ENCODE measurements at places on chromosomes 5 and 9.

GRCh38 chr9:87149799-87150198 lies 202.5 kb upstream of the GAS1 start:
- DNase-seq = no peak

GRCh38 chr5:143361438-143361837 lies 42.0 kb downstream of the NR3C1 start:
- no peak for DNase-seq

DNA sequence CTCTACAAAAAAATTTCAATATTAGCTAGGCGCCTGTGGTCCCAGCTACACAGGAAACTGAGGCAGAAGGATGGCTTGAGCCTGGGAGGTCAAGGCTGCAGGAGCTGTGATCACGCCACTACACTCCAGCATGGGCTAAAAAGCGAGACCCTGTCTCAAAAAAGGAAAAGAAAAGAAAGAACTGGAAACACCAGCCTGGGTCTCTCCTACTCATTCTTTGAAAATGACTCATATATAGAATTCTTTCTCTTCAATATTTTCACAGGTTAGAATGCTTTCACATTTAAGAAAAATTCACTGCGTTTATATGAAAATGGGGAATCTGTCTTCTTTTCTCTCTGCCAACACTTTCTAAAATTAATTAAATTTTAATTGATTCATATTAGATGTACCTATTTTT lies 115.6 kb downstream of the TRPM6 start:
- DNase-seq = no peak

DNA sequence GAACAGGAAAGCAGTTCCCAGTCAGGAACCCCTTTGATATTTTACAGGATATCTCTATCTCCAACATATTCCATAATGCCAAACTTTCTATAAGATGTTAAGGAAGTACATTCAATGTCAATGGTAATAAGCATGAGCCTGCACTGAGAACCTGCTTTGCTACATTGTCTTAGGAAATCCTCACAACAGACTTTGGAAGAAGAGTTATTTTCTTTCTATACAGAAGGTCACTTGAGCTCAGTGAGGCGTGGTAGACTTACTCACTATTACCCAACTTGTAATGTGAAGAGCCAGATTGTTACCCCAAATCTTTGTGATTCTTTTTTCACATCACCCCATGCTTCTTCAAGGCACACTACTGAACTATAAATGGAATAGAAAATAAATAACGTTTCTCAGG lies 435.9 kb downstream of the DNAH5 start:
- DNase-seq = no peak

GRCh38 chr5:32233696-32234447 lies 59.8 kb upstream of the GOLPH3 start:
- DNase-seq = no peak

DNA sequence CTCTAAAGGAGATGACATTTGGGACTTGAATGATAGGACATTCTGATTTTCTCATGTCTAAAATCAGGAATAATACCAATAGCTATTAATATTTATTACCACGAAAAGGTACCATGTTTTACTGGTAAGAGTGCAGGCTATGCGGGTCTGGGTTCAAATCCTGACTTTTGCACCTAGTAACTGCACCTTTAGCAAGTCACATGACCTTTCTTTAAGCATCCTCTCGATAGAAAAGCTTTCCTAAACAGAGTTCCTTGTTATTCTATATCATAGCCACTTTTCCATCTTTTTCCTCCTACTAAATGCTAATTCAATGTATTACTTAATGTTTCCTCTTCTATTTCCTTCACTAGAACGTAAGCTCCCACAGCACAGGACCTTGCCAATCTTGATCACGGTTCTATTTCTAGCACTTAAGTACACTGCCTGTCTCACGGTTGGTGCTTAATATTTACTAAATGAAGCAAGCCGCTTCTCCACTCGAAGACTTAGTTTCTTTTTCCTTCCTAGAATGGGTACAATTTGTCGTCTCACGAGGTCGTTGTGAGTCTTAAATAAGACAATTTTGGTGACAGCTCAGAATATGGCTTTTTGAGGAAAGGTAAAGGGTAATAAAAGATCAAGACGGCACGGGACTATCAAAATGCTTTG lies 816 bp downstream of the RBM18 start:
- no peak for DNase-seq

DNA sequence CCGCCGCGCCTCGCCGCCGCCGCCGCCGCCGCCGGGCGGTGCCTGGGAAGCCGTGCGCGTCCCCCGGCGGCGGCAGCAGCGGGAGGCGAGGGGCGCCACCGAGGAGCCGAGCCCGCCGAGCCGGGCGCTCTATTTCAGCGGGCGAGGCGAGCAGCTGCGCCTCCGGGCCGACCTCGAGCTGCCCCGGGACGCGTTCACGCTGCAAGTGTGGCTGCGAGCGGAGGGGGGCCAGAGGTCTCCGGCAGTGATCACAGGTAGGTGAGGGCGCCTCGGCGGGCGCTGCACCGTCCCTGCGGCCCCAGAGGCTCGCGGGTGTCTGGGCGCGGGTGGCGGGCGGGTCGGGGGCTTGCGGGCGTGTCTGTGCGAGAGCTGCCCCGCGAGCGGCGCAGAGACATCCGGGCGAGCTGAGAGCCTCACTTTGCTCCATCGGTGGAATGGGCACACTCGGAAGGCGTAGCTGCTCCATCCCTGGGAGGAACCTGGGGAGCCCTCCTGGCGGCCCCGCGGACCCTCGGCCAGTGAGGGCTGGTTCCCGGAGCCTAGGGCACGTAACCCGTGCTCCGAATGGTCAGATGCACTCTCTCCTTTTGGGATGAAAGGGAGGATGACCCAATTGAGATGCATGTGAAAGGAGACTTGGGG lies 864 bp downstream of the PAPPA start:
- DNase-seq = peak; percentile 68

All from nephron progenitor cell (in vitro differentiated cells).